CD4-positive, alpha-beta T cell (primary cell): ENCODE measurements at places on chromosomes 12 and 14.

DNA sequence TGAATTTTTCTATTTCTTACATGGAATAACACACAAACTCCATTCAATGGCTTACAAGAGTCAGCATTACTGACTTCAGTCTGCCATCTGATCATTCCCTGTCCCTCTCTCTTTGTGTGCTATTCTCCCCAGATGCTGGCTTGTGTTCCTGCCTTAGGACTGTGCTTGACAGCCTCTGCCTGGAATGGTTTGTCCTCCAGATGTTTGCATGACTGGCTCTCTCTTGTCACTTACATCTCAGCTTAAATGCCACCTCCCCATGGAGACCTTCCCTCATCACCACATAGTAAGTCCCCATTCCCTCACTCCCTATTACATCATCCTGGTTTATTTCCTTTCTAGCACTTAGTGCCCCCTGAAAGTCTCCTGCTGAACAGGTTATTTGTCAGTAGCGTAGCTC, 181.6 kb downstream of the KTN1 start:
- DNase-seq, result no peak

DNA sequence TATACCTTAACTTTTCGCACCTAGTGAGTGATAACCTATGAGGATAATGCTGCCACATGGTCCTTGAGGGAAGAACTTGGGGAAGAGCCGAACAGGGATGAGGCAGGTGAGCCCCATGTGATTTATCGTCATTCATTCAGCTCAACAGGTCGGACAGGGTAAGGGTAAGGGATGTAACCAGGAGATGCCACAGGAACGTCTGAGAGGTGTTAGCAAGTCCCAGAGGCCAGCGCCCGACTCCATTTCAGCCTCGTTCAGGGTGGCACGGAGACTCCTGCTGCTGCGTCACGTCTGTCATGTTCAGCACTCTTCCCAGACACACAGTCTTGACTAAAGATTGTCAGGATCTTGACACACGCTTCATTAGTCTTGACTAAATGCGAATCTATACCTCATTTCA, 23.4 kb upstream of the TIGAR start:
- DNase-seq, result no peak

DNA sequence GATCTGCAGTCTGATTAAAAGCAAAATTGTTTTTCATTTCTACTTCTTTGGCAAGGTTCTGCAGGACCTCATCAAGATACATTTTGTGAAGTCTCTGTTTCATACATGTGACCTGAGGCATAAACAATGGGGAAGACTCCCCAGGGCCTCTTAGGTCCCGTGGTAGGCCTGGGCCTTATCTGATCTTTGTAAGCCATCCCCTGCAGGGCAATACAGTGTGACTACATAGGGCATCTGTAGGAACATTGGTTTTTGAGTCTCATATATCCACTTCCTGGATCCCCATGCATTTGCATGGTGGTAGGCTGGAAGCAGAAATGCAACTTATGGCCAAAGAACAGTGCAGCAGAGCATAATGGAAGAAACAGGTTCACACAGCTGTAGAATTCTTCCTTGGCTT, 6.0 kb downstream of the FAR2 start:
- no peak for DNase-seq

GRCh38 chr12:107331912-107332311, 238.6 kb upstream of the CRY1 start:
- DNase-seq, result no peak

GRCh38 chr12:131561051-131561450, 149.8 kb upstream of the SFSWAP start:
- DNase-seq, result no peak

GRCh38 chr12:4763549-4763948, 43.3 kb downstream of the GALNT8 start:
- no peak for DNase-seq
